ENCODE measurements at places on chromosomes 2 and 18.

DNA sequence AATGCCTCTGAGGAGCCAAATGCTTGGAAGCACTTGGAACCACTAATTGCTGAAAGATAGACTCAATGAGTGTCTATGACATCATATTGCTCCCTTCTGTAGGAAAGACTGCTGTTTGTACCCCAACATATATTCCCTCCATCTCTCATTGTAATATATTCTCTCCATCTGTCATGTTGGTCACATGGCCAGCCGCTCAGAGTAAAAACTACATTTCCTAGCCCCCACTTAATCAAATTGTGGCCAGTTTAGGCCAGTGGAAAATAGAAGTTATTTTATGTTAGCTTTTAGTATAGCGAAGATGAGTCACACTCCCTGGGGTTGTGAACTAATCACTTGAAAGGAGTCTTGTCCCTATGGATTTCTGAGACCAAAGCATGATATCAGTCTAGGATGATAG lies 160.2 kb downstream of the HNMT start:
- DNase-seq = no peak

DNA sequence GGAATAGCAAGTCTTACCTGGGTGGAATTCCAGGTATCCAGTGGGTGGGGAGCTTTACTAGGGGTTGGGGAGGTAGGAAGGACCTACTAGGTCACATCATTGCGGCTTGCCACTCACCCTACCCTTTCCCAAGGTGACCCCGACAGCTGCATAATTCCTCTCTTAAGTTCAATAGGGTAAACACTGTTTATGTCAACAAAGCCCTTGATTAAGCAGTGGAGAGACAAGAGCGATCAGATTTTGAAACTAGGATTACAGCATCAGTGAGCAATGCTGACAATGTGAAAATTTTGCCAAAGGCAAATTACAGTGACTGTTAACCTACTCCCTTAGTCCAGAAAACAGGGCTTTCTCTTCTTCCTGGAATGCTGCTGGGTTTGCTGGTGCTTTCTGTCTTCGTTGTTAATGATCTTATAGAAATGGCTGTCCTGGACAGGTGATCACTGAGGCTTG lies 14.5 kb downstream of the SLC19A3 start:
- no peak for DNase-seq

- DNase-seq = no peak
Observed at GRCh38 chr2:223860809-223861738, 23.7 kb upstream of the AP1S3 start.

DNA sequence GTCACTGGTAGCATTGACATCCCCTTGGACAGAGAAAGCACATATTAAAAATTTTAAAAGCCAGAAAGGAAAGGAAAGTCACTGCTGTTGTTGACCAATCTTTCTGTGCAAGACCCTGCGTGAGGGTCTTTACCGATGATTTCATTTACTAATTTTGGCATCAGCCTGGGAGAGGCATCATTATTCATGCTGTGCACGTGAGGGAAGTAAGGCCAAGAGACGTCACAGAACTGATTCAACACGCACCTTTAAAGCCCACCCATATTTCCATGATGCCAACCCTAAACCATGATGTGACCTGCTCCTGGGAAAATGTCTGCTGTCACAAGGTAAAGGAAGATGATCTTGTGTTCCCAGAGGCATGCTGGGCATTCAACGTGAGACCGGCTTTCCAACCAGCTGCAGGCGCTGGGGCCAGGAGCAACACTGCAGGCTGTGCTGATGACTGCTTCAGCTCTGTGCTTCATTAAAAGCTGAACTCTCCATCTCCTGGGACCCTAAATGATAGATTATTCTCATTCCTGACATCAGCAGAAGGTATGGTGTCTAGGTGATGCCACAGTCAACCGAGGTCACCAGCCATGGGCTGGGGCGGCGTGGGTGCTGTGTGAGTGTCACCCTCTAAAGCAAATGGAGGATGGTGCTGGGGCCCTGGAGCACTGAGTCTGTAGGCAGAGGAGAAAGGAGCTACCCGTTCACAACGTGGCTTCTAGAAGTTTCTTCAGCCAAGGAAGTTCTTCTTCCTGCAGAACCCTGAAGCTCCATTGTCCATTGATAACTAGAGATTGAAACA lies 53.9 kb downstream of the TMEM18 start:
- no peak for DNase-seq

DNA sequence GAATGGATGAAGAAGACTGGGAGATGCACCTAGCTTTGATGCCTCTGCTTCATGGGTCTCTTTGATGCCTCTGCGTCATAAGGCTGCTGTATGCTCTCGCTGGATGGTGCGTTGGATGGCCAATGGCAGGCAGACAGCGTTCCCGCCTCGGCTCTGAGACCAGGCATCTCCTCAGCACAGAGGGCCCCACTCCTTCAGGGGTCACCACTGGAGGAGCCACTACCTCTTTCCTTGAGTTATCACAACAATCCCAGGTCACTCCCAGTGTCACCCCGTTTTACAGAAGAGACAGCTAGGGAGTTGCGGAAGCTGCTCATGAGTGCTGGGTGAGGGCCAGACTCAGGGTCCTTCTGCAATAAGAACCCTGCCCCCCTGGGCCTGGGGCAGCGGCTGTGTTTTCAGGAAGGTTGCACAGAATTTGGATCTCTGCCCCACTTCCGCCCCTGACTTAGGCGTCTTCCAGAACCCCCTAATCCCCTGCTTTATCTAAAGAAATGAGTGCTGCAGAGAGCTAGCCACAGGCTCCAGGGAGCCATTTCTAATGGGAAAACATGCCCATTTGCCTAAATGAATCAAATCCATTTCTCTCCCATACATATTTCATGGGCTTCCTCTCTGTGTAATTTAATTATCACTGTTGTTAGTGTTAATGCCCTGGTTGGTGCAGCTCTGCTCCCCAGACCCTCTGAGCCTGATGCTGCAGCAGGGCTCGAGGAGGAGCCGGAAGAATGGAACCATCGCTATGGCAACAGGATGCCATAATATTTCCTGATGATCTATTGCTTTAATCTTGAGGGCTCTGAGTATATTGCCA lies 131.8 kb upstream of the HS6ST1 start:
- DNase-seq = no peak

GRCh38 chr2:140994856-140995255 lies 1136.0 kb downstream of the LRP1B start:
- no peak for DNase-seq

GRCh38 chr2:43540021-43540779 lies 55.6 kb downstream of the THADA start:
- DNase-seq = no peak

DNA sequence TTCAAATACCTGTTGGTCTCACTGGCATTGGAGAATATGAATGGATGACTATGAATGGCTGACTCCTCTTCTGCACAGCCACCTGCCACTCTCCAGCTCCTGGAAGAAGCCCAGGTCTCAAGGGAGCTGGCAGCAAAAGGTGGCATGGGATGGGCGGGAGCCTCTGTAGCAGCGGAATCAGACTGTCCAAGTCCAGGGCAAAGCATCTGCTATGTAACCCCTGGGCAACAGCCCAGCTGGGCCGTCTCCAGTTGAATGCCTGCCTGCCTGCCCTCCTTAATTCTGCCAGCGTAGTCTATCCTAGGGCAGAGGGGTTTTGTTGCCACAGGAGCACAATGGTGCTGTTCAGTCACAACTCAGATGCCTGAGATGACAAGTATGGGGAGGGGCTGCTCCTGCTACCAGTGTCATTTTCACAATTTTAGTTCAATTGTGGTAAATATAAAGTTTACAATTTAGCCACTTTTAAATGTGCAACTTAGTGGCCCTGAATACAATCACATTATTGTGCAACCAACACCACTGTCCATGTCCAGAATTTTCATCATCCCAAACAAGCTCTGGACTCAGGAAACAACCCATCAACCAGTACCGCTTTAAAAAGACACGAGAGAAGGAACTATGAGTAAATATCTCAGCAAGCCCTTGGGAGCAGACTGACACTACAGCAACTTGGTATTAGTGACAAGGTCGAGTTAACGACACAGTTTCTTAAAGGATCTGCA lies 115.2 kb downstream of the MYO5B start:
- DNase-seq = no peak

GRCh38 chr18:56639104-56639381 lies 651 bp upstream of the TXNL1 start:
- DNase-seq = no peak

DNA sequence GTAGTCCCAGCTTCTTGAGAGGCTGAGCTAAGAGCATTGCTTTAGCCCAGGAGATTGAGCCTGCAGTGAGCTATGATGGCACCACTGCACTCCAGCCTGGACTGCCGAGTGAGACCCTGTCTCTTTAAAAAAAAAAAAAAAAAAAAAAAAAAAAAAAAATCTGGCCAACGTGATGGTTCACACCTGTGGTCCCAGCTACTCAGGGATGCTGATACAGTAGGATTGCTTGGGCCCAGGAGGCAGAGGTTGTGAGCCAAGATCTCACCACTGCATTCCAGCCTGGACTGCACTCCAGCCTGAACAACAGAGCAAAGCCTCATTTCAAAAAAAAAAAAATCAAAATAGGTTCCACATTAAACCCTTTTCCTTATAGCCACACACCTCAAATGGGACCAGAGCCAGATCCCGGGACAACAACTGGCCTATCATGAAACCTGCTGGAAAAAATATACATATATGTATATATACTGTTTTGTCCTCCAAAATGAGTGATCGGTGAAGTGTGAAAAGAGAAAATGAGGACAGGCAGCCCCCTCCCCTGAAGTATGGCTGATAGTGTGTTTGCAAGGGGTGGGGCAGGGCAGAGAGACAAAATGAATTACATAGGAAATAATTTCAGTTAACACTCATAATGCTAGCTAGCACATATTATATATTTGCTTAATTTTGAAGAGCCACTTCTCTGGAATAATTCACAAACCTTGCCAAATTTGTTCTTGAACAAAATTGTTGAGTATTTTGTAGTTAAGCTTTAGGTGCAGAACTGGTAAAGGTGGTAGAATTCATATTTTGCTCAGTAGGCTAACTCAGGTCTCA lies 22.9 kb downstream of the MAPRE2 start:
- DNase-seq = no peak

DNA sequence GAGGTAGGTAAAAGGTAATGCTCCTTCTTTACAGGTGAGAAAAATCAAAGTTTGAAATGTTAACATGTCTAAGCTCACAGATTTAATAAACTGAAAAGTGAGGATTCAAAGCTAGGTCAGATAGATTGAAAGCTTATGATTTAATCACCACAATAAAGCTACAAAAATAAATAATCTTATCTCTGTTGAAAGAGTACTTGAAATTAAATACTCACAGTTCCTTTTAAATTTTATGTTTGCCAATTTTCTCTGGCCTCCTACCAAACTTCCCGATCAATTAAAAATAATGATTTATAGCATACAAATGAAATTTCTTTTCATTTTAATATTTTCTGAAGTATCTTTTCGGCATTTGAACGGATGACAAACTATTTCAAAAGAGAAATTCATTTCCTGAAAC lies 77.3 kb downstream of the GAREM1 start:
- DNase-seq = no peak

GRCh38 chr18:25140962-25141308 lies 211.0 kb downstream of the ZNF521 start:
- no peak for DNase-seq

- DNase-seq = no peak
Observed at GRCh38 chr2:226445216-226445861, 354.3 kb downstream of the IRS1 start.

DNA sequence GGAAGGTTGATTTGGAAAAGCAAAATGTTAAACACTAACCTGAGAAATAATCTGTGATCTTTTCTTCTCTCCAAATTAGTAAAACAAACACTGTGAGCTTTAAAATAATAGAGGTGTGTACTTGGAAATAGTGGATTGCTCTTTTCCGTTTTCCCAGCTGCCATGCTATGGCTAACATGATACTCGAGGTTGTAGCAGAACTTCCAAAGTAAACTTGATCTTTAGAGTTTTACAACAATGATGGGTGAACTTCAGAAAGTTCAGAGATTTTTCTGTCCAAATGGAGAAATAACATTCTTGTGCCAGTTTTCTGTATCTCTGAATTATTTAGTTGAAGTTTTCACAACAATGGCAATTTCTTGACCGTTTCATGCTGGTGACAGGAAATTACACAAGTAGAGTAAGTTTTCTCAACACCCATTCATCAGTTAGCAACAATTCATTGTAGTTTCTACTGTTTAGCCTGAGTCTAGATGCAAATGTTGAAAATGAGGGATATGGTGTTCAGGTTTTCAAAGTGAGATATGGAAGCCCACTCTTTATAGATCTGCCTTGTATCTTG lies 135.3 kb upstream of the CTAGE1 start:
- no peak for DNase-seq

GRCh38 chr2:68303033-68303901 lies 16.5 kb downstream of the CNRIP1 start:
- no peak for DNase-seq

Data from stimulated activated CD4-positive, alpha-beta T cell treated with anti-CD3 and anti-CD28 coated beads, Interleukin-1b, Interleukin-23, amount 100 ng/mL, for 1 hour (primary cell).